Fibroblast of the aortic adventitia (primary cell): ENCODE measurements at places on chromosomes 5 and 9.

- DNase-seq, result no peak
These were observed 831.7 kb downstream of the MTRR start for GRCh38 chr5:8700671-8701070.

DNA sequence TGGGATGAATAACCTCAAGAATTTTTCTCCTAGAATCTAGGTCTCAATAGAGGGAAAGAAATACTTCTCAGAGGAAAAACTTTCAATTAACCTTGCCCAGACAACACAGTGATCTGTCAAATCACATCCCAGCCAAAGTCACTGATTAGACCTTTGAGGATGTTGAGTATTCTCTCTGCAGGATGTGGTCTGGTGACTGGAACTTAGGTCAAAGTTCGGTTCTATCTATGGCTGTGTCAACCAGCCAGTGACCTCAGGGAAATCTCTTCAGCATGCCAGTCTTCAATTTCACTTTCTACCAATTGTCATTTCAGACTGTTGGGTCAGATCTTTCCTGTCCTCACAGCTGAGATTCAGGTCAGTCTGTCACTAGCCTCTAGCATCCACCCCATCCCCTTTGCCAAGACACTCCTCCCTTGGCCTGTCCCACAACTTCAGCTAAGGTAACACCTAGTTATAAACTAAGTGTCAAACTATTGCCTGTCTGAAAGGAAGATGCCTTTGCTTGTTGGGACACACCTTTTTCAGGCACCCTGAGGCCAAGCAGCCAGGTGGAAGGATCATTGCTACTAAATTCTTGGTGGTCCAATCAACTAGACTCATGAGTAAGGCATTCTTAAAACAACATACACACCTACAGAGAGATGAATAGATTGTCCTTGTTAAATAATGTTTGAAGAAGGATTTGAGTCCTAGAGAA is 156.3 kb upstream of the FST start:
- DNase-seq, result no peak

GRCh38 chr5:126002222-126002897 is 420.8 kb upstream of the GRAMD2B start:
- peak; percentile 99 for DNase-seq

- no peak for DNase-seq
These were observed 54.2 kb upstream of the NOTCH1 start for GRCh38 chr9:136599811-136600660.

DNA sequence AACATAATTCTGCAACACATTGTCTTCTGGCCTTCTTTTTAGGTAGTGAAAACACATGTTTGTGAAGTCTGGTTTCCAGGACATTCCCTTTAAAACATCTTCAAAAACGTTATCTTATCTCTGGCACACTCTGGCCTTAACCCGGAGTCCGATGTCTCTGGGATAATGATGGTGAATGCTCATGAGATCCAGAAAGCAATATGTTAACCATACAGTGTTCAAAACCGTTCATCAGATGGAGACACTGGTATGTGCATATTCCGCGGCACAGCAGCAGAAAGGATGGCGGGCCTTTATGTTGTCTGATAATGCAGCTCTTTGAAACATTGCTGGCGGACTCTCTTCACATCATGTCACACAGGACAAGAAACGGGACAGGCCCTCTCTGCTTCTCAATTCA is 605.2 kb downstream of the CCDC171 start:
- DNase-seq, result no peak

- DNase-seq, result peak; percentile 66
These were observed at the start of gene AK8 for GRCh38 chr9:132877824-132878694. Gene AK8 (minus strand): TSS chr9:132878284. CDS start chr9:132878255, 29 bp downstream.

DNA sequence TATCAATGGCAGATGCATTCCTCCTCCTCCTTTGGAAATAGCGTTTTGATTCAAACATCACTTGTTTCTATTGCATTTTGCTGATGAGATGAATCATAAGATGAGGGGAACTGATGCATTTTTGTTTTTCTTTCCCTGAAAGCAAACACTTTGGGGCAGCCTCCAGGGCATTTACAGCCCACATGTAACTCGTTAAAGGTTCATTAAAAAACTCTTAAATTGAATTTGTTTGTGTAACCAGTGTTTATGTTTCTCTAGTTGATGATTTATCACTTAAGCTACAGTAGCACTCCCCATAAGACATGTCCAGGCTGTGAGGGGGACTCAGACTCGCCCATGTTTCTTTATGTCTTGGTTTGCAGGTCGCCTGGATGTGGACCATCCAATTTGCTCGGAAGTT is 246.1 kb upstream of the ANKH start:
- DNase-seq, result no peak

DNA sequence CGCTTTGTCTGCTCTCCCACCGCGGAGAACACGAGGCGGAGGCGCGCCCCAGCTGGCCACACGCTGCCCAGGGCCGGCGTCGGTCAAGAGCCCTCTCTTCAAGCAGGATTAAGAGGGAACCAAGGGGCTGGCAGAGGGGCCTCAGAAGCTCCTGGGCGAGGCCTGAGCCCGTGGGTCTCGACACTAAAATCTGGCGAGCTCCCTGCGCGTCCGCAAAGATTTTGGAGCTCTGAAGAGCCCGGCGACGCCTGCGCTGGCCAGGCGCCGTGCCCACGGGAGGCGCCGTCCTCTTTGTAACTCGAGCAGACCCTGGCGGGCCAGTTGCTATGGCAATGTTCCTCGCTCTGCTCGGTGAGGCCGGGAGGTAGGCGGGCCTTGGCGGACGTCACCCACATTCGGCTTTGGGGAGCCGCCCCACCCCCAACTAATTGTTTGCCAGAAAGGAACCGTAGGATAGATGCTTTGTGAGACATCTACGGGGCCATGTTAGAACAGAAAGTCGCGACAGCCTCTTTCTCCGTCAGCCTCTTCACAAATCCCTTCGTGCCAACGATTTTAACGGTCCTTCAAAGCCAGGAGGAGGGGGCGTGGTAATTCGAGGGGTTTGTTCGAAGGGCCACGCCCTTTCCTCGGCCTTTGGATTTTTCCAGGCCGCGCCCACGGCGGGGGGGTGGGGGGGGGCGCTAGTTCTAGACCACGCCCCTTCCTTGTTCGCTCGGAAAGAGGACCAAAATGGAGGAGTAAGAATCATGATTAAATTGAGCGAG is 714 bp upstream of the CNOT8 start:
- DNase-seq, result peak; percentile 97

DNA sequence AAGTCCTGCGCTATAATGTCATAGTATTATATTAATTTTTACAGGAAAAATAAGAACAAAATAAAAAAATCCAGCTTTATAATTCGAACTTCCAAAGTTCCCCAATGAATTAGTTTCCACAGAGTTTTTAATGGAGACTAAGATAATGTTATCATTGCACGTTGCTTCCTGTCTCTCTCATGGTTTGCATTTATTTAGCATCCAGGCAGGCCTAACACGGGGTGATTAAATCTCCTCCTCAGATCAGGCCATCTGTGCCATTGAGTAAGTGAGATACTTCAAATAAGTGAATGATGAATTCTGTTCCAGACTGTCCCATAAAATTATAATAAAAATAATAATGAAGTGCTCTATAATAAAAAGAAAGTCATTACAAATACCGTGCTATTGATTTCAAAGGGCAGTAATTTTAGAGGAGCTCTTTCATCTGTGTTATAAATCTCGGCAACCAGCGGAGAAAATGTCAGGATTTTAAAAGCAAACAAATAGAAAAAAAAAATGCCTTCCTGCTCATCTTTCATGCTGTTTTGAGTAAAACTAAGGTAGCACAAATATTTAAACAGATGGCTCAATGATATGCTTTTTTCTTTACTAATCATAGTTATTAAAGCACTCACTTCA is 570.6 kb upstream of the ZNF608 start:
- no peak for DNase-seq

DNA sequence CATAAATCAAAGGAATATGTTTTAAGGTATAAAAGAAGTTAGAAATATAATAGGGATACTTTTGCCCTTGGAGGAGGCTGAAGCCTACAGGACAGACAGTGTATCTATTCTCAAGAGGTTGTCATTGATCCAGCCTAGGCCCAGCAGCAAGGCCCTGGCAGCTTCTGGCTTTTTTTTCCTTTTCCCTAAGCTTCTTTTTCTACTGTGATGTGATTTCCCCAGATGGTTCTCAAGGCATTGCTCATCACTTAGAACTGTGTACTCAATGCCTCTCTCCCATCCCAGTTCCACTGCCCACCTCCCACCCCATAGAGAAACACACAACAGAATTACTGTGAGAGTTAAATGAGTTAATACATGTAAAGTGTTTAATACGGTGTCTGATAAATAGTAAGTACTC is 88.6 kb downstream of the SLC44A1 start:
- DNase-seq, result peak; percentile 50

GRCh38 chr5:154737667-154738320 is 17.4 kb upstream of the LARP1 start:
- DNase-seq, result peak; percentile 50

GRCh38 chr5:33242277-33242676 is 198.5 kb upstream of the TARS1 start:
- DNase-seq, result no peak

DNA sequence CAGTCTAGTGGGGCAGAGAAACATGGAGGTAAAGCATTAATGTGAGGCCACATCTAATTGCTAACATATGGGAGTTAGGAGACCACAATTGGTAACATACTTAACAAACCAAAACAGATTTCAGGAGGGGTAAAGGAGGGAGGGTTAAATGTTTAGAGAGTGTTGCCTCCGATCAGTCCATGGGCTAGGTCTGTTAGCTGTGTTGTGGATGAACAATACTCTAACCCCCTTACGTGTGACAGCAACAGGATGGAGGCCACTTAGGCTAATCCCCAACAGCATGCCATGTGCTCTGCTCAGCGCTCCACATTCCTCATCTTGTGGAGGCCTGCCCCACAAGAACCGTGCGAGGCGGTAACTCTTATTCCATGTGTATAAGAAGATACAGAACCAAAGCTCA is 167.0 kb downstream of the CRB2 start:
- no peak for DNase-seq

- no peak for DNase-seq
These were observed 143.5 kb downstream of the FANCC start for GRCh38 chr9:95174038-95174437.

DNA sequence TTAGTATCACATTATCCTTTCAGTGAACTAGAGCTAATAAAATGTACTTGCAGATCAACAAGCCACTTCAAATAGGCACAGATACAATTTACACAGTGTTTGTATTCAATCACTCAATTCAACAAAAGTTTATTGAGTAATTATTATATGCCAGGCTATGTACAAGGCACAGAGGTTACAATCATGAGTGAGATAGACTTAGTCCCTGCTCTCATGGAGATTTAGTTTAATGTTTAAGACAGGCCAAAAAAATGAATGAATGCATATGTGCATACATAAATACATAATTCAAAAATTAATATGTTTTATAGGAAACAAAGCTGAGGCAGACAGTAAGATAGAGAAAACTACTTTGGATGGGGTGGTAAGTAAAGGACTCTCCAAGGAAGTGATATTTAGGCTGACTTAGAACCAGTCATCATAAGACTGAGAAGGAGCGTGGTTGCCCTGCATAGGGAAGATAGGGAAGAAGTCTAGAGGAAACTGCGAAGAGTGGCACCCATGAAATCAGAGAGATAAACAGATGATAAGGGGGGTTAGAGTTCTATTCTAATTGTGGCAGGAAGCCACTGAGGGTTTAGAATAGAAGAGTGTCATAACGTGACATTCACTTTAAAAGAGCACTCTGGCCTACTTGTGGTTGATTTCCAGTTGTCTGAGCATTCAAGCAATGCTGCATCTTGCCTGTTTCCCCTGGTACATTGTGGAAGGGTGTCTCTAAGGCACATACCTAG is 49.7 kb upstream of the GRAMD2B start:
- DNase-seq, result no peak

- DNase-seq, result no peak
These were observed 14.4 kb upstream of the ORM1 start for GRCh38 chr9:114308361-114308950.

GRCh38 chr5:169226895-169227294 is 74.0 kb downstream of the SLIT3 start:
- DNase-seq, result no peak

GRCh38 chr9:68640421-68641089 is 64.5 kb upstream of the PIP5K1B start:
- no peak for DNase-seq

DNA sequence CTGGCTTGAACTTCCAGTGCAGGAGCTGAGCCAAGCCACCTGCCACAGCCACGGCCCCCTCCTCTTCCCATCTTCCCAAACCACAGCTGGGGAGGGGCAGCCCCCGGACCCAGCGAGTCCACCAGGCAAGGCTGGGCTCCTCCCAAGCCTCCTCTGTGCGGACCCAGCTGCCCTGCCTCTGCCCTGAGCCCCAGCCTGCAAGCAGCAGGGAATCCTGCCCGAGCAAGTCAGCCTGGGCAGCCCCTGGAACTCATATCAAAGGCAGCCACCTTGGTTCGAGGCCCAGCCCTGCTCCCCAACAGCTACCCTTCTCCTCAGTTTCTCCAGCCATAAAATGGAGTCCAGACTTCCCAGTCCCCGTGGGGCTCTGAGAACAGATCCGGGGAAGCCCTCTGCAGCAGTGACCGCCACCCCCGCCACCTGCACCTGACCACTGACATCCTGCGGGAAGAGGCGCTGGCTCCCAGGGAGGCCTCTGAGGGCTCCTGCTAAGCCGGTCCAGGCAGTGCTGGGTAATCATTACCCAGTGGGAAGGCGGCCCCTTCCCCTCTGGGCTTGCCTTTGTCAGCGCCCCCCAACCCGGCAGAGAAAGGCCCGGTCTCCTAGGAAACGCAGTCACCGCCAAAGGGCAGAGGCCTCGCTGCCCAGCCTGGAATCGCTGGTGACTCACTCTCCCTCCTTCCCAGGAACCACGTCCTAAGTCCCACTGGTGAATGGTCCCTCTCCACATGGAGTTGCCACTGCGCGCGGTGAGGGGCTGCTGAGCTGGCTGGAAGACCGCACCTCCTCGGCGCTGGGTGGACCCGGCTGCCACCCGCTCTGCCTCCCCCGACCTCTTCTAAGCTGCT is 1.5 kb downstream of the VAV2 start:
- DNase-seq, result peak; percentile 67

GRCh38 chr5:54438620-54439389 is 16.7 kb upstream of the HSPB3 start:
- DNase-seq, result no peak

DNA sequence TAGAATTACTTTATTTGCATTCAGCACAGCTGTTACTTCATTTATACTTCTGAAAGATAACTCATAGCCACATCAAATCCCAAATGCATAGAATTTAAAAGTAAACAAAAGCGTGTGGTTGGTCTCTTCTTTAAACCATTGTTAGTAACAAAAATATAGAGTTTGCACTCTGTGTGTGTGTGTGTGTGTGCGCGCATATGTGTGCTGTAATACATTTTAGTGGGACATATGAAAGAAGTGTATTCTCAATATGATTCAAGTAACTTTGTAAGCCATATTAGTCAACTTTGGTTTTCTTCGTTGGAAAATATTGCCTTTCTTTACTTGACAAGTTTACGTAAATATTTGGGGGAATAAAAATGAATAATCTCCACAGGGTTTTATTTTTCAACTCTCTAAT is 106.1 kb upstream of the PRRC1 start:
- DNase-seq, result no peak

- peak; percentile 89 for DNase-seq
These were observed 660.8 kb downstream of the TLE1 start for GRCh38 chr9:81028504-81028903.

GRCh38 chr9:21778304-21778703 is 24.1 kb upstream of the MTAP start:
- DNase-seq, result peak; percentile 74
